Activated T-helper 17 cell treated with anti-CD3 and anti-CD28 coated beads, Interleukin-2, amount 50 U/mL, for 72 hours (primary cell): ENCODE measurements at places on chromosomes 5 and 9.

GRCh38 chr5:9761706-9762105 lies 131.6 kb upstream of the TAS2R1 start:
- no peak for ATAC-seq

DNA sequence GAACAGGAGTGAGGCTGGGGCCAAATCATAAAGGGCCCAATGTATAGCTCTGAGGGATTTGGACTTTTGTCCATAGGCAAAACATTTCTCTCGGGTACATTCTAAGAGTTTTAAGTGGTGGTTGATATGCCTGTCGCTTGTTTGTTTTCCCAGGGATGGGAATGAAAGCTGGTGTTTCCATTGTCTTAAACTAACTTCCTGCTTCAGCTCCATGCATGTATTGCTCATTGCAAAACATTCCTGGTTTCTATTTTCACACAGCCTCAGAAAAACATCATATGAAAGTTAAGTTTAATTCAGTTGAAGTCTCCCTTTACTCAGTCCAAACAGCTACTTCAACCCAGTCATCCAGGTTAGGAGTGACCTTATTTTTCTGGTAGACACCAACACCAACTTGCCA lies 235.0 kb downstream of the ACTL7B start:
- ATAC-seq: no peak

DNA sequence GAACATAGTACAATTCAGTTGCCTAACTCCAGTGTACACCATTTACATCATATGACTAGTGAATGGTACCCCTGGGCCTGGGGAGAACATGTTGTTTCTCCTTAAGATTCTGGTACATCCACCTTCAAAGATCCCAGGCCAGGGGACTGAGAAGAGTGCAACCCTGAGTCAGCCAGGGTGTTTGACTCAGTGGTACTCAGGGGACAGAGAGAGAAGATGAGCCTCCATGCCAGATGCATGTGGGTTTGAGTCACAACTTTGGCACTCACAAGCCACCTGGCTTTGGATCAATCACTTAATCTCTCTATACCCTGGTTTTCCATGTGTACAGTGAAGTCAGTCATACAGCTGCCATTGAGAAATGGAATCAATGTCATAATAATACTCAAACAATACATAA lies 53.7 kb downstream of the MAP1B start:
- ATAC-seq: peak; percentile 58

GRCh38 chr9:128894764-128895163 lies 12.8 kb downstream of the LRRC8A start:
- peak; percentile 64 for ATAC-seq

- no peak for ATAC-seq
Measured at GRCh38 chr5:168085261-168086031, 206.0 kb upstream of the WWC1 start.
